ENCODE measurements at places on chromosomes 6 and 20.

GRCh38 chr6:134911547-134911946 is 38.4 kb downstream of the ALDH8A1 start:
- DNase-seq = no peak

DNA sequence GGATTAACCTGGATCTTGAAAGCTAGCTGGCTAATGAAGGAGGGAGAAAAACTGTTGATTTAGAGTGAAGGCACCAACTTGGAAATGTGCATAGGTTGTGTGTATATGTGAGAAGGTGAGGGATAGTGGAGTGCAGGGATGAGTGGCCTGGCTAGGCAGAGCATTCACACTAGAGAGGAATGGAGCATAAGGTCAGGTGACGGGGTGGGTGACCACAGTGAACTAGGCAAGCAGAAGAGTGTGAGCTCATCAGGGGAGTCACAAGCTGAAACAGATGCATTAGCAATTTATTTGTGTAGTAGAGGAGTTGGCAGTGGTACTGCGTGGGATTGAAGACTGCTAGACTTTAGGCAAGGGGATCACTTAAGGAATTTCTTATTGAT is 10.5 kb downstream of the ANKRD66 start:
- no peak for DNase-seq

- DNase-seq = no peak
Measured at GRCh38 chr20:51376111-51376510, 166.4 kb downstream of the NFATC2 start.

DNA sequence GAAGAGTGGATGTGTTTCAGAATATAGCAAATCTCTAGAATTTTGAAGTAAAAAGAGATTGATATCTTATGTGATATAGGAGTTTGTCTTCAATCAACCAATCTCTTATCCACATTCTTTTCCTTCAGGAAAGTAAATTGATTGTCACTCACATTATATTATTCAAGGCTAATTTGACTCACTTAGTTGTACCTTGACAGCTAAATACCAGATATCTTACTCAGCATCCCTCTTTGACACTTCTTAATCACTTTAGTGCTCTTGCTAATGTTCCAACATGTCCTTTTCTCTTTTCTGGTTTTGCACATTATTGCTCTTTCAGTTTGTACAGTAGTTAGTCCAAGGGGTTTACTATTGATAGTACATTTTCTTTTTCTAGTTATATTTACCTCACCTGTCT is 286.9 kb upstream of the PTCHD4 start:
- DNase-seq = no peak

DNA sequence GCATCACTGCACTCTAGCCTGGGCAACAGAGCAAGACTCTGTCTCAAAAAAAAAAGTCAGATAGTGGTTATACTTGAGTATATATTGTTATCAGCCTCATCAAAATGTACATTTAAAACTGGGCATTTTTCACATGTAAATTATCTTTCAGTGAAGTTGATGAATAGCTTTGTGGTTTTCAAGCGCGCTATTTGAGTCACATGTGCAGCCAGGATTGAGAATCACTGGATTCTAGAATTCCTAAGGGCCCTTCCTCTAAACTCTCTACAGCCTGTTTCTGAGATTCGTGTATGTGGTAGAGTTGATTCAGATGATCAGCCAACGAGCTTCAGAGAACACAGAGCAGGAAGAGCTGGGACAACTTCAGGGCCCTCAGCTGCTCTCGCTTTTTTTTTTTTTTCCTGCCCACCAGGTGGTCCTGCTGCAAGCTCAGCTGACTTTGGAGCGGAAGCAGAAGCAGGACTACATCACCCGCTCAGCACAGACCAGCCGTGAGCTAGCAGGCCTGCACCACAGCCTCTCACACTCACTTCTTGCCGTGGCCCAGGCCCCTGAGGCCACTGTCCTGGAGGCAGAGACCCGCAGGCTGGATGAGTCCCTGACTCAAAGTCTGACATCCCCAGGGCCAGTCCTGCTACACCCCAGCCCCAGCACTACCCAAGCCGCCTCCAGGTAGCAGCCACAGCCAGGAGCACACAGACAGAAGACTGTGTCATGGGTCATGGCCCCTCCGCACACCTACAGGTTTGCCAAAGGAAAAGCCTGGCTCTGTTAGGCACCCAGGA is 18.3 kb downstream of the C20orf173 start:
- no peak for DNase-seq

DNA sequence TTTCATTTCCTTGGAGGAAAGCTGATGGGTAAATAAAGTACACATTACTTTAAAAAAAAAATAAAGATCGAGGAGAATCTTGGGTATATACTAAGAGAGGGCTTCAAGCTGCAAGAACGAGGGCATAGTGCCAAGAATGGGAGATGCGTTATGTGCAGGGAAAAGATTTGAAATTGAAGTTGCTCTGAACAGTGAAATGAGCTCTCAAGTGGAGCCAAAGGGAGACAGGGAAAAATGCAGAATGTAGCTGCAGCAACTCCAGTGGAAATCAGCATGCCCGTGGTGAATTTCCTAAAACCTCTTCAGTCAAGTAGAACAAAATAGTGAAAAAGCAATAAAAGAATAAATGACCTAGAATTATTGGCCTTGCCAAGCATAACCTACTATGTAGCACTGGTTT is 11.4 kb upstream of the COL9A1 start:
- DNase-seq = no peak

GRCh38 chr6:108277295-108277694 is 16.5 kb upstream of the SNX3 start:
- no peak for DNase-seq

GRCh38 chr20:58294497-58295455 is 14.7 kb upstream of the RAB22A start:
- DNase-seq = no peak

- no peak for DNase-seq
Measured at GRCh38 chr6:157188213-157188612, 135.1 kb downstream of the TMEM242 start.

GRCh38 chr6:6690144-6690483 is 101.6 kb downstream of the LY86 start:
- no peak for DNase-seq

GRCh38 chr20:44594730-44595129 is 12.4 kb downstream of the PKIG start:
- DNase-seq = no peak

All from stimulated activated CD4-positive, alpha-beta T cell treated with anti-CD3 and anti-CD28 coated beads, TNF-alpha, amount 100 ng/mL, for 4 hours (primary cell).